Astrocyte (in vitro differentiated cells and primary cell): ENCODE measurements at places on chromosomes 4 and X. TPM values are rescaled to one million over a fixed set of nuclear protein-coding genes. Genes with fewer than 3 reads are reported as not detected.

The PWWP3B gene
- total RNA-seq = 3.1 and 3.3 TPM in 2 replicates

The RBM46 gene
- not detected in 2 replicates for total RNA-seq

The MGARP gene
- 0.36 and 0.45 TPM in 2 replicates for total RNA-seq

- H3K27ac ChIP-seq = no peak overlapping the region
- H3K4me3 ChIP-seq = no peak overlapping the region
- no peaks in the 10 kb centered on the region for H3K36me3 ChIP-seq
- no peak for DNase-seq
- no peaks in the 10 kb centered on the region for H3K27me3 ChIP-seq
Measured at GRCh38 chr4:157293673-157294072, 73.1 kb downstream of the GRIA2 start.

GRCh38 chr4:128653527-128654444 is 155.7 kb upstream of the JADE1 start:
- no peaks in the 10 kb centered on the region for H3K36me3 ChIP-seq
- DNase-seq = no peak
- no peak overlapping the region for H3K4me3 ChIP-seq
- no peaks in the 10 kb centered on the region for H3K27me3 ChIP-seq
- H3K27ac ChIP-seq = no peak overlapping the region
